ENCODE measurements at places on chromosomes 16 and 17.

DNA sequence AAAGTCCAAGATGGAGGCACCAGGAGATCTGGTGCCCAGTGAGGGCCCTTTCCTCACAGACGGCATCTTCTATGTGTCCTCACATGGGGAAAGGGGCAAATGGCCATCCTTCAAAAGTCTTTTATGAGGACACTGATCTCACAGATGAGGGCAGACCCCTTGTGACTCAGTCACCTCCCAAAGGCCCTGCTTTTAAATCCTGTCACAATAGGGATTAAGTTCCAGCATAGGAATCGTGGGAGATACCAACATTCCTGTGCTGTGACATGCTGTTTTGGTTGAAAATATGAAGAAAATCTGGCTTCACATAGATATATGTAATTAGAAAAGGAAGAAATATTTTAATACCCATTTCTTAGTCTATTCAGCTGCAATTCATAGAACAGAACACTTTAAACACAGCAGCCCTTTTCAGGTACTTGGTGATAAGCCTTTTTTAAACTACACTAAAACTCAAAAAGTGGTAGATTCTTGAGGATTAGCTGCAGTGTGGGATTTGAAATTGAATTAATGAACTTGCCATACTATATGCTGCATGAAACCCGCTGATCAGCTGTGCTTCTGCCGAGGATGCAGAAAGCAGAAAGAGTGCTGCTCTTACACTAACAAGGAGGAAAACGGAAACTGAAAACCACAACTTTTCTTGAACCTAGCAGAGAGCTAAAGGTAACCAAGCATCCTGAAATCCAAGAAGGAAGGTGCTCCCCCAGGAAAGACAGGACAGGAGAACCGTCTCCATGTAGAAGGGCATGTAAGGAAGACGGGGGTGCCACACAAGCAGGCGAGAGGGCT is 32.7 kb downstream of the VPS53 start:
- peak; percentile 52 for DNase-seq

DNA sequence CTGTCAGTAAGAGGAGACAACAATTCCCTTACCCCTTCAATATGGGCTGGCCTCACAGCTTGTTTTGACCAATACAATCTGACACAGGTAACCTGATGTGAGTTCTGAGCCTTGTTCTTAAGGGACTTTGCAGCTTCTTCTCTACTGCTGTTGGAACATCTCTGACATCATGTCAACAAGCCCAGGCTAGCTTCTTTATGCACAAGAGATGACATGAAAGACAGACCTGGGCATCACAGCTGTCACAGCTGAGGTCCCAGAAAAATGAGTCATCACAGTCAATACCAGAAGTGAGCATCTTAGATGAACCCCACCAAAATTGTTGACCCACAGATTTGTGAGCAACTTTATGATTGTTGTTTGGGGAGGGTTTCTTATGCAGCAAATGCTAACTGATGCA is 431.7 kb upstream of the PSMD7 start:
- no peak for DNase-seq

DNA sequence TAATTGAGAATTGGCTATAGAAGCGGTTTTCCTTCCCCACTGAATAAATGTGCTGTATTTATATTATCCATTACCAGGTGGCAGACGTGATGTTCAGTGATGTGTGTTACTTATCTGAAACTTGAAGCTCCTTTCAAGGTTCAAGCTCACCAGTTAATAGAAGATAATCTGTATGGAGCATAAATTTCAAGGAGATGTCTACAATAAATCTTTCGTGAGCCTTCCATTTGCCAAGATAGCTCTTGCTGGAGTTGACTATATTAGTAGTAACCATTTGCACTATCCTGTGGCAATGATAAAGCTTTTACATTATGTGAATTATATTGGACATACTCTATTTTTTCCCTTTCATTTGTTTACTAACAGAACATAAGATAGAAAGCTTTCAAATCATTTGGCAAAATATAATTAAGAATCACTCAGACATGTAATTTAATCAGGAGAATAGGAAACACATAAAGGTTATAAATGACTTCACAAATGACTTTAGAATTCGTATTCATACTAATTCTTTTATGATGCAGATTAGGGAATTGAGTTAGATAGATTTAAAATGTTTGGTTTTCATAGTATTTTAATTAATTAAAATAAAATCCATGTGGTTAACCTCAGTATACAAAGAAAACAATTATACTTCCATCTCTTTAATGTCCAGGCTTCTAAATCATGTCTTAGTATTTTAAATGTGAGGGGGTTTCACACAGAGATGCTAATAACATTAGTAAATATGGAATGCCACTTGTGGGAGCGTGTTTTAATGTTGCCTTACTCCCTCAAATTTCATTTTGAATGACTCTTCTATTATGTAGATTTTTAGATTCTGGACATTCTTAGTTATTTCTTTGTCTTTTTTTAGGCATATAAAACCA is 664.4 kb upstream of the CDH8 start:
- no peak for DNase-seq

GRCh38 chr16:4685776-4686496 is 7.4 kb upstream of the NUDT16L1 start:
- DNase-seq: no peak

DNA sequence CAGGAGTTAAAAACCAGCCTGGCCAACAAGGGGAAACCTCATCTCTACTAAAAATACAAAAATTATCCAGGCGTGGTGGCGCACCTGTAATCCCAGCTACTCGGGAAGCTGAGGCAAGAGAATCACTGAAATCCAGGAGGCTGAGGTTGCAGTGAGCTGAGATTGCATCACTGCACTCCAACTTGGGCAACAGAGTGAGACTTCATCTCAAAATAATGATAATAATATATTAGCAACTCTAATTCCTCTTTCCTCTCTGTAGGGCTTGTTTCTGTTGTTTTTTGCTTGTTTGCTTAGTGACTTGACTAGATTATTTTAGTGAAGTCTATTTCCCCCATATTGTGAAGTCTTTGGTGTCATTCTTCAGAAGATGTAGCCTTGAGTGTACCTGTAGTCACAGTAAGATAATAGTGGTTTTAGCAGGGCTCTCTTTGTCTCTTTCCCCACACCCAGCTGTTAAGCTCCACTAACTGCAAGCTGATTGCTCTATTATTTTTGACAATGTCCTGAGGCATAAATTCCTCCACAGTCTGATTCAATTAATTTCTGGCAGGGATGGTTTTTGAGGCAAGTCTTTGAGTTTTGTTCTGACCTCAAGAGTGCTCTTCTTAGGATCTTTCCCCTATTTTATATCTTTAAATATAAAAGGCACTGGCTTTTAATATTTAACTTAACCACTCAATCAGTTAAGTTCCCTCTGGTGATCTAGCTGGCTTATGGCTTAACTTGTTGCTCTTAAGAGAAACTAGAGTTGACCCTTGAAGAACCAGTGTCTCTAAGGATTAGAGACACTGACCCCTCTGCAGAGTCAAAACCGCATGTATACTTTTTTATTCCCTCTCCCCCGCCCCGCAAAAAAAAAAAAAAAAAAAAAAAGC is 18.6 kb upstream of the TNFSF12 start:
- no peak for DNase-seq

DNA sequence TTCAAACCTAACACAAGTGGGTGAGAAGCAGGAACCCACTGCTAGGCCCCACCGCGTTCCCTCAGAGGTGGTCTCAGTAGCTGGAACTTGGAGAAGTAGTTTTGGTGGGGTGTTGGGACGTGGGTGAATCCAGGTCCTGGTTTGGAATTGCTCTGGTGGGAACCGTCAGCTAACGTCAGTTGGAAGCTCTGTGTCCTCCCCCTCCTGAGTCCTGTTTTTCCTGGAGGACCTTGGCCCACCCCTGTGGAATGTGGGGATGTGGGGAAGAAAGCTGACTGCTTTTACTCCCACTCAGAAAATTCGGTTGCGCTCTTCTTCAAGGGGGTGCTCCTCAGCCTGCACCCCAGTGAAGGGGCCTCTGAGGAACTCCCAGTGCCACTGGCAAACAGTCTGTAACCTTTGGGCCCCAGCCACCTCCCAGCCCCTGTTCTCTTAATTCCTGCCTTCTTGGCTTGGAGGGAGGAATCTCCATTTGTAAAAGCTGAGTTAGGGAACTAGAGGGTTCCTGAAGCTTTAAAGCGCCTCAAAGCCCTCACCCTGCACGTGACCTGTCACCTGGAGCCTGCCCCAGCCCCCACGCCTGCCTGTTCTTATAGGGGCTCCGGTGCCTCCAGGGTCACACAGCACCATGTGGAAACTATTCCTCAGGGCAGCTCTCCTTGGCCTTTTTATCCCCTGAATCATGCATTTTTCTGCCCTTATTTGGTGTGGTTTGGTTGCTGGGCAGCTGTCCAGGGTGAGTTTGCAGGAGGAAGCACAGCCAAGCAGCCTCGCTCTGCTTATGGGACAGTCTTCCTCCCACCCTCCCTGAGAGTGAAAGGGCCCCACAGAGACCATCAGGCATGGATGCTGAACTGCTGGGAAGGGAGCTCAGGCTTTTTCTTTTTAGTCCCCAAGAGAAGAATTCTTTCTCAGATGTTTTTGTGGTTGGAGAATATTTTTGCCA is 16.2 kb upstream of the NAGLU start:
- DNase-seq: peak; percentile 92

DNA sequence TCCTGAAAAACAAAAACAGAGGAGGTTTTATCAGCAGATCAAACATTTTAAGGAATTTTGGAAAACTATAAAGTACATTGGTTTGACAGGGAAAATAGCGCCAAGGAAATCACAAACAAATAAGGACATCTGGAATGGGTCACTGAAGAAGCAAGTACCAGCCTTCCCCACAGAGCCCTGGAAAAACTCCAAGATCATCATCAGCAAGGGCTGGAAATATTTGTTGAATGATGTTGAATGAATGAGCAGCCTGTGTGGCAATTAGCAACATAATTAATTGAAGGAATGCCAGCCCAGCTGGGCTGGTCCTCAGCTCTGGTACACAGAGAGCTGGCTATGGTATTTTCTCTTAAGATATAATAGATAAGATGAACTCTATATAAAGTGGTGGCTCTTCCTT is 290.4 kb downstream of the HS3ST3A1 start:
- DNase-seq: peak; percentile 59

GRCh38 chr16:86663685-86664521 is 85.6 kb downstream of the FOXL1 start:
- no peak for DNase-seq

- peak; percentile 80 for DNase-seq
Measured at GRCh38 chr17:76382351-76382802, 2.0 kb upstream of the SPHK1 start.

DNA sequence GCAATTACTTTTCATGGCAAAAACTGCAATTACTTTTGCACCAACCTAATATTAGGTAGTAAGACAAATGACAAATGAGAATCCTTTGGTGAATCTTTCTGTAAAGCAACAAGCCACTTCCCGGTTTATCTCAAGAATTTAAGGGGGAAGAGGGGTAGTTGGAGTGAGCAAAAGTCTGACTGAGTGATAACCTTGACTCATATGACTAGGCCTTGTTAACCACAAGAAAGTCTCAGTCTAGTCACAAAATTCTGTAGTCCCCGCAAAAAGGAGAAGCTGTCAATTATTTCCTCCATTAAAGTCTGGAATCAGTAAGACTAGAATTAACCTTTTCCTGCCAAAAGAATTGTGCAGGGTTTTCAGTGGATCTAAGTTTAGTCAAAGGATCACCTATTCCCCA is 72.2 kb upstream of the GNAO1 start:
- DNase-seq: no peak

DNA sequence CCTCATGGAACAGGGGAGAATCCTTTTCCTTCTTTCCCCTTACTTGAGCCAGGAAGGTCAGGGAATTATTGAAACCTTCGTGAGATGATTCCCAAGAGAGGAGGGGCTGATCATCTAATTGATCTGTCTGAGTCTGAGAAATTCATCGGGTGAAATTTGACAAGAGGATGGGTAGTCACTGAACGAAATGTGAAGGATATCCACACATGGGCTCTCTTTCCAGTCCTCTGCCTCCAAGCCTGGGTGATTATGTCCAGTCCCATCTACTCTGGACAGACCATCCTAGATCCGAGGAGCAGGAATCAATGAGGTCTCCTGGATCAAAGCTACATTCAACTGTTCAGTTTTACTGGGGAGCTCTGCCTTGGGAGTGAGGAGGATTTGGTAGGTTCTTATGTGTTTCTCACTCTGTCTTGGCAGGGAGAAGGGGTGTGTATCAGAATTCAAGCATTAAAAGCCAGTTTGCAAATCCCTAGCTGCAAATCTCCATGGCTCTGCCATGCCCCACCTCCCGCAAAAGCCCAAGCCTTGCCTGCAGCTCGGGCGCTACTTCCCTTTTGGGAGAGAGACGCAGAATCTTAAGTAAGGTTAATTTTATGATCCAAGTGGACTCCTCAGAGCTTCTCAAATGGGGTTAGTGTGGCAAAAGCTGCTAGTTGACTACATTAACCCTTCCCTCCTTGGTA is 47.1 kb upstream of the TEKT3 start:
- no peak for DNase-seq

GRCh38 chr16:22325598-22326368 is 28.6 kb downstream of the POLR3E start:
- DNase-seq: no peak

GRCh38 chr17:74467221-74467951 is 952 bp downstream of the CD300A start:
- no peak for DNase-seq

GRCh38 chr16:25692351-25692741 is 587 bp downstream of the HS3ST4 start:
- peak; percentile 30 for DNase-seq

GRCh38 chr17:41452281-41452680 is 11.5 kb upstream of the KRT38 start:
- no peak for DNase-seq

GRCh38 chr17:40331743-40332641 is 23.0 kb downstream of the RARA start:
- no peak for DNase-seq

- no peak for DNase-seq
Measured at GRCh38 chr16:8720080-8720966, 45.9 kb downstream of the ABAT start.

- DNase-seq: peak; percentile 80
Measured at GRCh38 chr16:81094771-81095251, 1.4 kb downstream of the GCSH start.

GRCh38 chr16:88875703-88876234 is 9.3 kb upstream of the PABPN1L start:
- no peak for DNase-seq

GRCh38 chr16:48284772-48285409 is 37.6 kb upstream of the ABCC11 start:
- DNase-seq: no peak

DNA sequence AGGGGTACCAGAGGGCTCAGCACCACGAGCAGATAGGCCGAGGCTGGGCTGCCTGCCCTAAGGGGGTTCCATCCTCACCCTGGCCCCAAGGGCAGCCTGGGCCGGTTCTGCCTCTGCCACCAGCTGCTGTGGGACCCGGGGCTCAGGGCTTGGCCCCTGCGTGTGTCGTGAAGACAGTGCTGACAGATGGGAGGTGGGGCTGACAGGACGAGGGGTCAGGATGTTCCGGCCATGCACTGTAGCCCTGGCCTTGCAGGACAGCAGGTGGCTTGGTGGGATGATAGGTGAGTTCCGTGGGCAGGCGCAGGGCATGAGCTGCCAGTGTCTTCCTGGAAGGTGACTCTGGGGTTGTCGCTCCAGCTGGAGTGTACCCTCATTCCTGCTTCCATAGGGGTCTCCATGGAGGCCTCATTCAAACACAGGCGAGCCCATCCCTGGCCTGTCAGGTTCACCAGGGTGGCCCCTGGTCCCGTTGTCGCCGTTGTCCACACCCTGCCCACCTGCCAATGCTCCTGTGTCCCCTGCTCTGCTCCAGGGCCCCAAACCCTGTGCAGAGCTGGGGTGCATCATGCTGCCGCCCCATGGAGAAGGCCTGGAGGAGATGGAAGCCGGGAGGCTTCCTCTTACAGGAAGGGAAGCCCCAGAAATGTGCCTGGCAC is 57.2 kb downstream of the WDR45B start:
- no peak for DNase-seq

- no peak for DNase-seq
Measured at GRCh38 chr17:45409659-45410076, 23.0 kb downstream of the ARHGAP27 start.

Data from trophoblast cell (in vitro differentiated cells and primary cell).